ENCODE measurements at places on chromosomes 12 and 14.

DNA sequence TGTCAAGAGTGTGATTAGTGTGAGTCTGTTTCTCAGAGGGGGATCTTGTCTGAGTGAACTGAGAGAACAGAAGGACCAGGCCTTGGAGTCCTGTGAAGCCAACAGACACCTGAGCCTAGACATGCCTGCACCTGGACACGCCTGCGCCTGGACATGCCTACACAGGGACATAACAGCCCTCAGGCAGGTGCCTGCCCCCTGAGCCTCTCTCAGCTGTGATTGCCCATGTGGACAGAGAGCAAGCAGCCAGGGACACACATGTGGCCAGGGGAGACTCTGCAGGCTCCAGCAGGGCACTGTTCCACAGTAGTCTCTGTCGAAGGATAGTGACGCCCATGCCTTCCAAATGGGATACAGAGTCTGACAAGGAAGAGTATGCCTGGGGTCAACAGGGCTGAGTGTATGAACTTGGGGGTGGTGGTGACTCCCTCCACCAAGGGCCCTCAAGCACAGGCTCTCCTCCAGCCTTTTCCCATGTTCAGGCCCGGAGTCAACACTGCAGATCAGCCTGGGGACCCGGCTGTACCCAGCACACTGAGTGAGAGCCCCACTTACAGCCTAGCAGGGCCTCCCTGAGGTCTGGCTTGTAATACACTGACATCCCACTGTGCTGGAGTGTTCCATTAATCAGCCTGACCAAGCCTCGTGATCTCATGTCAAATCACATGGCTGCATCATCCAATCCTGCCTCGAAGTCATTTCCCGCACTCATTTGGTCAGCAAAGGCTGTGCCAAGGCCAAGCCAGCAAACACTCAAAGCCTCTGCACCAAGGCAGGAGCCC lies 173.0 kb downstream of the CALM1 start:
- no peak for DNase-seq

- DNase-seq, result no peak
These were observed 8.5 kb upstream of the CFL2 start for GRCh38 chr14:34722723-34723545.

DNA sequence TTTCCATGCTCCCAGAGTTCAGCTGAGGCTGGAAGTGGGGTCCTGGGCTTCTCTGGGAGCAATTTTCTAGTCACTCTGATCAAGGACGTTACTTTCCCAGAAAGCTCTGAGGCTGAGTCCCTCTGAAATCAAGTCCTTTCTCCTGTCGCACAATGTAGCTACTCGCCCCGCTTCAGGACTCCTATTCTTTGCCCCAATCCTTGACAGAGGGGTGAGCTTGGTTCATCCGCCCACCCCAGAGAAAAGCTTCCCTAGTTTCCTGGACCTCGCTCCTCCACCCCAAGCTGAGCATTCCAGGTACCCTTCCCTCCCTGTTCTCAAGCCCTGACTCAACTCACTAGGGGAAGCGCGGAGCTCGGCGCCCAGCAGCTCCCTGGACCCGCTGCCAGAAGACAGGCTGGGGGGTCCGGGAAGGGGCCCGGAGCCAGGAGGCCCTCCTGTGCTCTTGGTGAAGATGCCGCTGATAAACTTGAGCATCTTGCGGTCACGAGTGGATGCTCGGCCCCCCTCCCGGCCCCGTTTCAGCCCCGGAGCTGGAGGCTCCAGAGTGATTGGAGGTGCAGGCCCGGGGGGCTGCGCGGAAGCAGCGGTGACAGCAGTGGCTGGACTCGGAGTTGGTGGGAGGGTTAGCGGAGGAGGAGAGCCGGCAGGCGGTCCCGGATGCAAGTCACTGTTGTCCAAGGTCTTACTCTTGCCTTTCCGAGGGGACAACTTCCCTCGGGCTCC lies 1.6 kb downstream of the AGAP2 start:
- no peak for DNase-seq

DNA sequence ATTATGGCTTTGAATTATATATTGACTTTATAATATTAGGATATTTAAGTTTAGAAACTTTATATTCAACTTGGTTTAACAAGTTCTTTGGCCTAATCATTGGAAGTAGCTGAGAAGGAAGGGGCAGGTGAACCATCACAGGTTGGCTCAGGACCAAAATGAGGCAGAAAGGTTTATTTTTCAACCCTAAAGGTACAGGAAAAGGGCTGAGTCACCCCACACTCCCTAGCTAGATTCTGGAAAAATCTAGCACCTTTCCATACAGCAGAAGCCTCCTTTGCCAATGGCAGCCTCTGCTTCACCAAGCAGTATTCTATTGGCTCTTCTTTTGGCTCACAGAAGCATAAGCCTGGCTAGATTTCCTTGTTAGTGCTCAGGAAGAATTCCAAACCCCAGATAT lies 19.3 kb upstream of the MED6 start:
- DNase-seq, result no peak

DNA sequence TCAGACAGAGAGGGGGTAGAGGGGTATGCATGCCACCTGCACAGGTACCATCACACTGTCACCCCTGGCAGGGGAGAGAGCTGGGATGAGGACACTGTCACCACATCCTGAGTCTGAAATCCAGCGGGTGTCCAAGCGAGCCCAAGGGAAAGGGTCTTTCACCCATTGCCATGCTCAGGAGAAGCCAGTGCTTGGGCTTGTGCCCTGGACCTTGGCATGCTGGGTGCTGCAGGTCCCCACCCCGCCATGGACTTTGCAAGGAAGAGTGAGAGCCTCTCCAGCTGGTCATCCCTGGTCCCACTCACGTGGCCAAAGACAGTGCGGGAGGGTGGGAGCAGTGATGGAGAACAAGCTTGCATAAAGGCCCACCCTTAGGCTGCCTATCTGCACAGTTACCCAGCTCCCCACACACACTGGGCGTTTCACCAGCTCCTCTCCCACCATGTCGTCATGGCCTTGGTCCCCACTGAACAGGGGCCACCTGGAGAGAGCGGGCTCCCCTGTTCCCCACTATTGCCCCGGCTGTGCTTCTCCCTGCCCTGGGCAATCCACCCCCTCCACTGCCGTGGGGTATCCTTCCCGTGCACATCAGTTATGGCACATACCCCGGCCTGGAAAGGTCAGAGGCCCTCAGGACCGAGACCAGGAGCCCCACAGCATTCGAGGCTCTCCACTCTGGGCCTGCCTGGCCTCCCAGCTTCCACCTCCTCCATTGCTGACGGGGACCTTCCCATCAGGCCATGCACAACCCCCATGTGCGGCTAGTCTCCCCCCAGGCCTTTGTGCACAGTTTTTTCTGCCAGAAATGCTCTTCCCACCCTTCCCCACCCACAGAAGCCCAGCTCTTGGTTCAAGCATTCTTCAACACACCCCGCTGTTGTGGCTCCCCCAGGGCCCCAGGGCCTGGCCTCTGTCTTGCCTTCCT lies 58.6 kb upstream of the BCL11B start:
- DNase-seq, result no peak

DNA sequence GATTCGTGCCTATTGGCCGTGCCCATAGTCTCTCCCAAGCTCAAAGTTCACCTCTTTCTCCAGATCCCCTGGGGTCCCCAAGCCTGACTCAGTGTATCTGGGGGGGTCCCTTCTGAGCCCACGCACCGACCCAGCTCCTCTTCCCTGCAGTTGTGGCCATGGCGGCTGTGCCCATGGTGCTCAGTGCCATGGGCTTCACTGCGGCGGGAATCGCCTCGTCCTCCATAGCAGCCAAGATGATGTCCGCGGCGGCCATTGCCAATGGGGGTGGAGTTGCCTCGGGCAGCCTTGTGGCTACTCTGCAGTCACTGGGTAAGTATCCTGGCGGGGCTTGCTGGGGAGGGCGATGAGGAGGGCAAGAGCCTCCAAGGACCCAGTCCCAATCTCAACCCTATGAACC lies 5.1 kb downstream of the IFI27 start:
- no peak for DNase-seq

GRCh38 chr12:753611-754472 lies 1.5 kb downstream of the WNK1 start:
- peak; percentile 48 for DNase-seq

GRCh38 chr12:109264943-109265650 lies 44.0 kb downstream of the FOXN4 start:
- DNase-seq, result no peak

DNA sequence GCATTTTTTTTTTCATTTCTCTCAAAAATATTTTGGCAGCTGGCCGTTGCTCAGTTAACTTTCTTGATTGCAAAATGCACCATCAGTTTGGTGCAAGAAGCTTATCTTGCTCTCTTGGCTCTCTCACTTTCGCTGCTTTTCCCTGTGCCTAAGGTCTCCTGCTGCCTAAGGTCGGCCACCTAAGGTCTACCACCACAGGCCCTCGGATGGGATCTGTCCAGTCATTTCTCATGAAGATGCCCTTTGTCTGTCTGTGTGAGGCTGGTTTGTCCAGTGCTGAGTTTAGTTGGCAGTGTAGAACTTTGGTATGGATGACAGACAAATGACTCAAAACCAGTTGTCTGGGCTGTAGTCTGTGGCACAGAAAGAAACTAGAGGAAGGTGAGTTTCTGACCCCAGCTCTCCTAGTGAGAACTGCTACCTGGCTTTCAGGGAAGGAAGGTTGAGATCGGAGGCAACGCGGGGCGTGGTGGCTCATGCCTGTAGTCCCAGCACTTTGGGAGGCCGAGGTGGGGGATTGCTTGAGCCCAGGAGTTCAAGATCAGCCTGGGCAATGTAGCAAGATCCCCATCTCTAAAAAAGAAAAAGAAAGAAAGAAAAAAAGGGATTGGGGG lies 2.6 kb downstream of the MLXIP start:
- DNase-seq, result no peak

DNA sequence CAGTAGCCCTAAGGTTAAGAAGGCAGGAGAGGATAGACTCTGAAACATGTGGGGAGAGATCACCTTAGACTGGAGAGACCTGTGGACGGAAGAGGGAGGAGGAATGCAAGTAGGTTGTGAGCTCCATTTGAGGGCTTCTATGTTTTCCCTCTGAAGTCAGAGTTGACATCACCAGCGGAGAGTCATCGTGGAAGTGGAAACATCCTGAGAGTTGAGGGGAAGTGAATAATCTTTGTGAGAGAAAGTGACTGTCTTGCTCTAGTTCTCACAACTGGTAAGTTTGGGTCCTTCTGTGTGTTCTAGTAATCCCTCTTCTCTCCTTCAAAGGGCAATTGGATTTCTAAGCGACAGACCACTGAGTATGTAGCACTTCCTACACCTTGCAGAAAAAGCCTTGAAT lies 103.6 kb upstream of the CCND2 start:
- no peak for DNase-seq

- DNase-seq, result no peak
These were observed 270.0 kb upstream of the CAND1 start for GRCh38 chr12:66999141-66999540.

DNA sequence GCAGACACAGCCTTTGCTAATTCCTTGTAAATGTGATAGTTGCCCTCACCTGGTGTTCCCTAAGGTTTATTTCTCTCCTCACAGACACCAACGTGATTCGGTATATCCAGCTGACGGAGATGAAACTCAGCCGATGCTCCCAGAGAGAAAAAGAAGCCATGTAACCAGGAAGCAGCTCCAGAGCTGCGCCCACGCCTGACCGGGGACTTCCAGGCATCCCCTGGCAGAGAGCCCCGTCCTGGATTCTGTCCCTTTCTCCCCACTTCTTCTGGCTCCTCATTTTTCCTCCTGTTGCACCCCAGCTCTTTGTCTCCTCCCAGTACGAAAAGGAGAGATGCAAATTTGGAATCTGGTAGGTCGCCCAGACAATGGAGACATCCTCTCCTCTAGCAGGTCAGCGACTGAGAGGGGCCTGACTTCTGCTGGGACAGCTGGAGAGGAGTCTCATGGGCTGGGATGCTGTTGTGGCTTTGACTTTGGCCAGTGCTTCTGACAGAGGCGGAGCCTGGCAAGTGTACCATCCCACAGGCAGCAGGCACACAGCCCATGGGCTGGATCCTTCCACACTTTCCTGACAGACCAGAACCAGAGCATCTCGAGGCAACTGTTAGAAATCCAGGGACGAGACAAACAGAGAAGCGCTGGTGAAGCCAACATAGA lies 29.4 kb downstream of the TTC9 start:
- no peak for DNase-seq

- no peak for DNase-seq
These were observed 9.9 kb downstream of the FGD6 start for GRCh38 chr12:95207407-95207806.

DNA sequence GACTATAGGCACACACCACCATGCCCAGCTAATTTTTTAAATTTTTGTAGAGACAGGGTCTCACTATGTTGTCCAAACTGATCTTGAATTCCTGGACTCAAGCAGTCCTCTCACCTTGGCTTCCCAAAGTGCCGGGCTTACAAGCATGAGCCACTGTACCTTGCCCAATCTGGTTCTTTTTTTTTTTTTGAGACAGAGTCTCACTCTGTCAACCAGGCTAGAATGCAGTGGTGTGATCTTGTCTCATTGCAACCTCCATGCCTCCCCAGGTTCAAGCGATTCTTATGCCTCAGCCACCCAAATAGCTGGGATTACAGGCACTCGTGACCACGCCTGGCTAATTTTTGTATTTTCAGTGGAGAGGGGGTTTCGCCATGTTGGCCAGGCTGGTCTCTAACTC lies 15.4 kb downstream of the MRPL42 start:
- no peak for DNase-seq

DNA sequence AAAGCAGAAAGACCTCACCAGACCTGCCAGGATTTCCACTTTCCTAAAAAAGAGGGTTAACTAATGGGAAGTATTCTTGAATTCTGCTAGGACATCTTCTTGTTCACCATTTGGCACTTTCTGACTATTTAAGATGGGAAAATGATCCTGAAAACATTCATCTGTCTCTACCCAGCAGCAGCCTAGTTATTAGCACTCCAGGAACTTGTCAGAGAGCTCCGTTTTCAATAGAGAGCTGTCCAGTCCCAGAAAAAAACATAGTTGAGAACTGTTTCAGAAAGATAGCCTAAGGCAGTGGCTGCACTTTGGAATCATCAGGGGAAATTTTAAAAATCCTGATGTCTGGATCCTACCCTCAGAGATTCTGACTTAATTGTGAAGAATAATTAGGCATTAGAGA lies 22.1 kb upstream of the CEP83 start:
- no peak for DNase-seq

- no peak for DNase-seq
These were observed 26.8 kb upstream of the TCL1B start for GRCh38 chr14:95659293-95659989.

DNA sequence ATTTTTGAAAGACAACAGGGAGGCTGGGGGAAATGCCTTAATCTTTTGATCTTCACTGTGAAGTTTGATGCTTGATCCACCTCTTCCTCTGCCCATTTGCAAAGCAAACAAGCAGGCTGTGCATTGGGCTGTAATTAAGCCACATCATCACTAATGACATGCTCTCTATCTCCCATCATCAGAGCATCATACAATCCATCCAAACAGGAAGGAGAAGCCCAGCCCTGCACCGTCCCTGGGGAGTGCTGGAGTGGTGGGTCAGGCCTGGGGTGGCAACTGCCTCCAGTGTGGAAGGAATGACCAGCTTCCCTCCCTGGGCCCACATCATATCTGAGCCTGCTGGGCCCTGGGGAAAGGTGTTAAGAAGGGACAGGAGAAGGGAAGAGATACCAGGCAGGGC lies 6.9 kb upstream of the KRT74 start:
- no peak for DNase-seq

- DNase-seq, result no peak
These were observed 29.2 kb upstream of the C14orf180 start for GRCh38 chr14:104550340-104550860.

- no peak for DNase-seq
These were observed 677.7 kb downstream of the TMEM121 start for GRCh38 chr14:106204063-106204462.

All from activated B cell treated with CpG ODN at 0.5 μM for 24 hours (primary cell).